Activated CD4-positive, alpha-beta T cell treated with anti-CD3 and anti-CD28 coated beads for 48 hours (primary cell): ENCODE measurements at places on chromosomes 16 and 17.
A peak's percentile ranks its signal among the peaks of the same experiment; 100 is the strongest.

DNA sequence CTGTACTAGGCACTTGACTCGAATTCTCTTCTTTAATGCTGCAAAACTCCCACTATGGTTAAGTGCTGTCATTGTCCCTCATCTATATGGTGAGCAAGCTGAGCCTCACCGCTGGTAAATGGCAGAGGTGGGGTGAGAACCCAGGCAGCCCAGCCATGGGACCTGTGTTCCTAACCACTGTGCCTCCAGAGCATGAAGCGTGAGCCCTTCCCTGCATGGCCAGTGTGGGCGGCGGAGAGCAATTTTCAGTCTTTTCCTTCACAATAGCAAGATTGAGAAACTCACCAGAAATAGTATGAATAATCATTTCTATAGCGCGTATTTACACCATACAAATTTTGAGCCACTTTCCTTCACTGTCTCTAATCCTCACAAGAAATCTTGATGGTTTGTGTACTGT lies 9.2 kb downstream of the BFAR start:
- peak; percentile 35 for DNase-seq

GRCh38 chr16:31052114-31052513 lies 18.8 kb downstream of the STX4 start:
- DNase-seq, result peak; percentile 31

DNA sequence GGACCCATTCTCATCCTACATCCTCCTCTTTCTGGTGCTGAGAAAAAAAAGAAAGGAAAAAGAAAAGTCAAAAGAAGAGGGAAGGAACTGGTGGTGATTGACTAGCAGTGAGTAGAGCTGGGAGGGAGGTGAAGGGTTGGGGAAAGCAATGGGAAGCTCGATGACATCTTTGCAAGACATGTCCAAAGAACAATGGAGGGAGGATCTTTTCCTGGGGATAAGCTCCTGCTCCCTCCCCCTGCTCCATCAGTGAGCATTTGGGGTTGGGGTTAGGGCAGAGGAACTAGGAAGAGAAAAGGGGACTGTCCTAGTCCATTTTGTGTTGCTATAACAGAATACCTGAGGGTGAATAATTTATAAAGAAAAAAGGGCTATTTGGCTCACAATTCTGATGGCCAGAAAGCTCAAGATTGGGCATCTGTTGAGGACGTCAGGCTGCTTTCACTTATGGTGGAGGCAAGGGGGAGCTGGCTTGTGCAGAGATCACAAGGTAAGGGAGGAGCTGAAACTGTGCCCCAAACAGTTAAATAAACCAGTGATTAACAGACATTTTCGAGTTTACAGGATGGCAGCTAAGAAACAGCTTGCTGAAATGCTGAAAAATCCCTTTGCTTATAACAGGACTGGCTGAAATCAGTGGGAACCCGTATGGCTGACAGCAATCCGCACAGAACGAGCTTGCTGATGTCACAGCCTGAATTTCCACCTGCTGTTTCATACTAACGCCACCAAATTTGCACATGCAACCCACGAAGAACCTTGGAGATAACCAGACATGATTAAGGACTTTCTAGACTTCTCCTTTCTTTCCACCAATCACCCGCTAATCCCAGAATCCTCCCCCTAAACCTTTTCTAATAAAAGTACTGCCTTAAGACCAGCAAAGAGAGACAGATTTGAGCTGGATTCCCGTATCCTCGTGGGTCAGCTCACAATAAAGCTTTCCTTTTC lies 1.6 kb upstream of the ODF4 start:
- peak; percentile 6 for DNase-seq

DNA sequence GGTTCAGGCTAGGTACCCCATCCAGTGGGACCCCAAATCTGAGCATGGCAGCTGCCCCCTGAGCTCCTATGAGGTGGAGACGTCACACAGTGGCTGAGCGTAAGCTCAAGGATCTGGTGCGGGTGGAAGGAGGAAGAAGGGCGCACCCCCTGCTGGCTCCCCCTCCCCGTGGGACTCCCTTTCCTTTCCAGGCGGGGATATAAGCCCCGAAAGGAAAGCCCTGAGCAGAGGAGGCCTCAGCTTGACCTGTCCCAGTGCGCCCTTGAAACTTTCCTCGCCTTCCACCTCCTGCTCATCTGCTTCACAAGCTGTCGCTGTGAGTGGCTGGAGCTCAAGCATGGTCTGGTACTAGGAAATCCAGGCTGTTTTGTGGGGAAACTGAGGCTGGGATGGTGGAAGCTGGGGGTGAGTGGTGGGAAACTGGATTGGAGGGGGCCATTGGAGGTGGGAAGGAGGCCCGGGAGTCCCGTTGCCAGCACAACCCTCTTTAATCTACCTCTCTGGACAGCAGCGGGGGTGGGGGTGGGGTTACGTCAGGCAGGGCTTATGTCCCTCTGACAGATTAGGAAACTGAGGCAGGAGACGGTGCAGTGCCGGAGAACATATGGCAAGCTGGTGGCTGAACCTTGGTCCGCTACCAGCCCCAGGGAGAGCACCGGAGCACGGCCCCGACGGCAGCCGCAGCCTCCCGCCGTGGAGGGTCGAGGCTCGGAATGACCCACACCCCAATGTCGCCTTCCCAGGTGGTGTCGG lies 92.3 kb upstream of the TMEM97 start:
- DNase-seq, result no peak

GRCh38 chr16:72721981-72722380 lies 325.9 kb downstream of the ZFHX3 start:
- no peak for DNase-seq

- peak; percentile 49 for DNase-seq
These were observed 3.2 kb downstream of the PRSS22 start for GRCh38 chr16:2854700-2855309.

- DNase-seq, result no peak
These were observed 119.8 kb downstream of the CCT6B start for GRCh38 chr17:34841467-34841866.

GRCh38 chr16:69106491-69107315 lies 1.2 kb downstream of the HAS3 start:
- DNase-seq, result peak; percentile 17

- DNase-seq, result no peak
These were observed 1.1 kb upstream of the HOXB7 start for GRCh38 chr17:48611681-48612455.

GRCh38 chr16:57091200-57091974 lies 996 bp upstream of the CPNE2 start:
- no peak for DNase-seq

DNA sequence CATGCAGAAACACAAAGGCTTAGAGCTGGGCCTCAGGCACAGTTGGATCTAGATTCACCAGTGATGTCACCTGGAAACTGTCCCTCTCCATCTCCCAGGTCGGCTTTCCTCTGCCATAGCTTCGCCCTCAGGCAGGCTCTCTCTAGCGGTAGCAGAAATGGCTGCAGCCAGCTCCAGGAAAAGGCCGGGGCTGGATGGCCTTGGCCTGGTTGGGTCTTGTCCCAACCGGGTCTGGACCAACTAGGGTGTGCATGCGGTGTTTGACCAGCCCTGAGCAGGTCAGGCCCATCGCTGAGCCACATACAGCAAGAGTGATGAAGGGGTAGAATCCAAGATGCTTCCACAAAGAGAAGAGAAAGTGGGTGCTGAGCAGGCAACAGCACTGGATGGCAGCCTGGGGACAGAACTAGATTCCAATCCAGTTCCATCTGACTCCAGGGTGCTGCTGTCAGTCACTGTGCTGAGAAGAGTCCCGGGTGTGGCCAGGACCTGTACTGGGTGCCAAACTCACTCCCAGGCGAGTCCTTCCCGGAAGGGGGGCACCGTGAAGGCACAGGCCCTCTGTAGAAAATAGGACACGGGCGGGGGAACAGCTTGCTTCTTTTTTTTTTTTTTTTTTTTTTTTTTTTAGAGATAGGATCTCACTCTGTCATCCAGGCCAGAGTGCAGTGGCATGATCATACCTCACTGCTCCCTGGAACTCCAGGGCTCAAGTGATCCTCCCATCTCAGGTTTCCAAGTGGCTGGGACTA lies 51.8 kb downstream of the SOCS3 start:
- DNase-seq, result no peak

DNA sequence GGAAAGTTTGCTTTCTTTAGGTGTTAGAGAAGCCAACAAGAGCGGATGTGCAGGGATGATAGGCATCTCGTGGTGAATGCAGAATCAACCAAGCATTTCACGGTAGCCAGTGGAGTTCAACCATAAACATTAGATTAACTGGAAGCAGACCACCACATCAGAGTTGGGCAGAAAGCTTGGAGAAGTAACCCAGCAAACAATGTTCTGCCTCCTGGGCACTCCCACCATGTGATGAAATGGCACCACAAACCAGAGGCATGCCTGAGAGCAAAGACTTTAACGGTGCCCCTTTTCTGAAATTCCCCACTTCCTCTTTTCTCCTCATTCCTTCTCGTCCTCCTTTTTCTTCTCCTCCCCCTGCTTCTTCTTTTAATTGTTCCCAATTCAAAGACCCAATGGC lies 193.5 kb upstream of the ANKFN1 start:
- DNase-seq, result no peak

DNA sequence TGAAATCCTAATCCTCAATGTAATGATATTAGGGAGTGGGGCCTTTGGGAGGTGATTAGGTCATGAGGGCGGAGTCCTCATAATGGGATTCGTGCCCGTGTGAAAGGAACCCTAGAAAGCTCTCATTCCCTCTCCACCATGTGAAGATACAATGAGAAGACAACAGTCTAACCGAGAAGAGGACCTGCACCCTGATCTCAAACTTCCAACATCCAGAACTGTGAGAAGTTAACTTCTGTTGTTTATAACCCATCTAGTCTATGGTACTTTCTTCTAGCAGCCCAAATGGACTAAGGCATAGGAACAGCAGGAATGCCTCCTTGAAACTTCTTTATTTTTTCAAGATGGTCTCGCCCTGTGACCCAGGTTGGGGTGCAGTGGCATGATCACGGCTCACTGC lies 24.7 kb downstream of the WSB1 start:
- no peak for DNase-seq

DNA sequence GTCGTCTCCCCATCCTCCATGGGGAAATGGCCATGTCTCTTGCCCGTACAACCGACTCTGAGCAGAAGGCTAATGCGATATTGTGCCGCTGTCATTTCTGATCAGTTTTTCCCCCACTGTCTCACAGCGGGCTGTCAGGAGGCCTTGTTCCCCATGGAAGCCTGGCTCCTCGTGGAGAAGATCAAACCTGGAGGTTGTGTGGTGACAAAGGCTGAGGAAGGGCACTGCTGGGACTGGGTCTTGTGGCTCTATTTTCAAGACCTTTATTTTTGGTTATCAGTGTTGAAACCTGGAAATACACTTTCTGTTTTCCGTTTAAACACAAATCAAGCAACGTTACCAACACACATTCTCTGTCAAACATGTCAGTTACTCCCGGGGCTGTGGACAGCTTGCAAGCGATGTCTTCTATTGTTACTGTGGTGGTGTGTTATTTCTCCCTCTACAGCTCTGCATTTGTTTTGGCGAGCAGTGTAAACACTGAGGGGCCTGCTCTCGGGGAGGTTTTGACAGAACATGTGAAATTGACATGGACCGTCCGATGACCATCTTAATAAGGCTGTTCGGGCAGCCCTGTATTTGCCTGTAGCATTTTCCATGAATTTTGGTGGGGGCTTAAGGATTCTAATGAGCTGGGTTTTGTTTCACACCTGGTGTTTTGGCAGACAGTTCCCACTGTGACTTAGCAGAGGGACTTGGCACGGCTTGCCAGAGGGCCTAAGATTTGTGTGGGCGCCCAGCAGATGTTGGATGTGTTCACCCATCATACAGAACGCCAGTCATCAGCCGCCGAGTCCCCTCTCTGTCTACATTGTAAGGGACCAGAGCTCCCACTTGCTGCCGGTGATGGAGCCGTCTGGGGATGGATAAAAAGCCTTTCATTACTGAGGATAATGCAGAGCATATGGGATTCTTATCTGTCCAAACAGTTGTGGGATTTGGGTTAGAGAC lies 12.5 kb downstream of the RBFOX1 start:
- no peak for DNase-seq

- no peak for DNase-seq
These were observed 2.8 kb downstream of the FN3K start for GRCh38 chr17:82737967-82738877.
